ENCODE measurements at places on chromosomes 3 and 15.

- no peak for DNase-seq
Observed at GRCh38 chr3:58531956-58532355, 5.0 kb downstream of the ACOX2 start.

- DNase-seq, result no peak
Observed at GRCh38 chr3:166526881-166527280, 689.7 kb upstream of the BCHE start.

- DNase-seq, result peak; percentile 28
Observed at GRCh38 chr15:40594429-40594836, 384 bp downstream of the KNL1 start.

DNA sequence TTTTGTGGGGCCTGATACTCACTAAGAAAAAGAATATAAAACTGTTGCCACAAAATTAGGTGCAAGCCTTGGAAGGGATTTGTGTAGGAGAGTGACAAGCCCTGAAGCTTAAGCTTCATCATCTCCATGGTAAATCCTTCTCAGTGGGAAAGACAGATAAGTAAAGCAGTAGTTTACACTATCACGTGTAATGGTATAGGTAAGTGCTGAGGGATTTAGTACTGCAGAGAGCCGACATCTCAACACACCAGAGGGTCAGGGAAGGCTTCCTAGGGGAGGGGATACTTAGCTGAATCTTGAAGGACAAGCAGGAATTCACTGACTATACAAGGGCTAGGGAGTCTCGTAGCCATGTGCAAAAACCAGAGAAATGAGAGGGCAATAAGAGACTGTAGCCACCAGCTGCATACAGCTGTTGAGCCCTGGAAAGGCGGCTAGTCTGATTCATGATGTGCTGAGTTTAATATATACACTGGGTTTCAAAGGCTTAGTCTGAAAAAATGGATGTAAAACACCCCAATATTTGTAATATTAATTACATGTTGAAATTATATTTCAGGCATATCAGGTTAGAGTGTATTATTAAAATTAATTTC lies 11.1 kb downstream of the SLC24A1 start:
- no peak for DNase-seq

- no peak for DNase-seq
Observed at GRCh38 chr15:51724673-51725072, 12.8 kb downstream of the LYSMD2 start.

DNA sequence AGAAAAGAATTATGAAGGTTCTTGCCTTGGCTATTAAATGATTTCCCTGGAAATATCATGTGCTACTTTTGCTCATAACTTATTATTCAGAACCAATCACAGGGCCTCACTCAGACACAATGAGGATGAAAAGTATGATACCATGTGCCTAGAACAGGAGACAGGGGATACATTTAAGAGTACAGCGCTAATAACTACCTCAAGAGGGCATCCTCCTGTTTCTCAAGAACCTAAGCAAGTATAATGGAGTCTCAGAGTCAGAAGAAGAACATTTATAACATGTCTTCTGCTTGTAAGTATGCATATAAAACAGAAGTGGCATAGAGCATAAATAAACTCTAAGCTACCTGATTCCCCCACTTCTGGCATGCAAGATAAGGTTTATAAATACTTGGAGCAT lies 125.4 kb upstream of the MME start:
- DNase-seq, result no peak

DNA sequence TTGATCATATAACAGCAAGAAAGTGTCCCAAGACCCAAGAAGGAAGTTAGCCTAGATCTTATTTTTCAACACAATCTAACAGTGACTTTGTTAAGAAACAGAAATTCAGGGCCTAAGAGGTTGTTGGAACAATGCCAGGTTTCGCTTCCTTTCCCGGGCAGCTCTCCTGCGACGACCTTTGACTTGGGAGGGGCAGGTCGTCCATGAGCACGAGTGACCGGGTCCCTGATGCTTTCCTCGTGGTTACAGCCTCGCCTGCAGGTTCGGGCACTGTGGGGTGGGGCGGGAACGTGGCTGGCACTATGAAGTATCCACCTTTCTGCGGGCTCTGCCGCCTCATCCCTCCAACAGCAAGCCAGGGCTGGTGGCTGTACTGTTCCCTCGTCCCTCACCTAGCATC lies 90.1 kb upstream of the RGMA start:
- DNase-seq, result no peak

DNA sequence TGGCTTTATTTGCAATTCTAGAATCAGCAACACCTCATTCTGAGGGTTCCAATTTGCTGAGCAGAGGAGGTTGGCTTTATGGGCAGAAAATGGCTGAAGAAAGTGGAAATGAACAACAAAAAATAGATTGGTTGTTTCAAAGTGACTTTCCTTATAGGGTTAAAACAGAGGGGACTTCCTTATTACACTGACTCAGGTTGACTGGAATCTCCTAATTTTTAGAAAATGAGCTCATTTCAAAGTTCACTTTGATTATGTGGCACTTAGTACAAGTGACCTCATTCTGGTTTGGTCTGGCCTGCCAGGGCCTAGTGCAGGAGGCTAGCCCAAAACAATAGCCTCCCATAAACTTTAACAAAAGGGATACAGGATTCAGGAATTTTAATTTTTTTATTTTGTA lies 41.4 kb downstream of the NFKBIZ start:
- DNase-seq, result no peak

DNA sequence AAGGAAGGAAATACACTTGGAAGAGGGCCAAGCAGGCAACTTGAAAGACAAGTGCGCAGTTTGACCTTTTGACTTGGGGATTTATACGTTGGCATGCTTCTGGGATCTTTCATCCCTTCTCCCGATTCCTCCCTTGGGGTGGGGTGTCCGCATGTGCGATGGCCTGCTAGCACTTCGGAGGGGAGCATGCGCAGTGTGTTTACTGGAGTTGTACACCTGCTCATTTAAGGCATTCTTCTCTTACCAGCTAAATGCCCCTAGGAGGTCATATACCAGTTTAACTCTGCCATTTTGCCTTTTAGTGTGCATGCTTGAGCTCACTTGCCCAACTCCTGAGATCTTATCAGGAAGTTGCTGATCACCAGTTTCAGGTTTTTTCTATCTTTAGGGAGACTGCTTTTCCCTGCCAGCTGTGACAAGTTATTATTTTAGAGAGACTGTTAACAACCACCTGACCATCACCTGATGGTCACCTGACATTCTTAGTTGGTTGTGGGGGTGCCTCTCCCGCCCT lies 63.5 kb downstream of the BFSP2 start:
- DNase-seq, result no peak

GRCh38 chr3:126339466-126339865 lies 17.7 kb downstream of the KLF15 start:
- no peak for DNase-seq

DNA sequence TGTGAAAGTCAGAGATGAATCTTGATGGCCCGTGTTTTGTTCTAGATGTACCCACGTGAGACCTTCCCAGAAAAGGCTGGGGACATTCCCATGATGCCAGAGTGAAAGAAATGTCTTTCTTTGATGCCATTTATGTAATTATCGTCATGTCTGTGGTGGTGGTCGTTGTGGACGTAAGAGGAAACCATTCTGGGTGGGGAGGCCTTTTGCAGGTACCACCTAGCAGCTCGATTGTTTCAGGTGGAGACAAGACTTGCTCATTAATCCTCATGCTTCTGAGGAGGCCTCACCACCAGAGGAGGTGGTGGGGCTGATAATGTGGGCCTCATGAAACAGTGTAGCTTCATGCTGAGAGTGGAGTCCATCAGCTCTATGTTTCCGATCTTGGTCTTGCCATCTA lies 58.1 kb upstream of the USP3 start:
- DNase-seq, result no peak

- no peak for DNase-seq
Observed at GRCh38 chr15:71334434-71334833, 219.2 kb downstream of the THSD4 start.

GRCh38 chr3:79767905-79768267 lies at the start of gene ROBO1:
TSS of gene ROBO1 (minus strand) at chr3:79767998.
- DNase-seq, result no peak

GRCh38 chr15:99708563-99708962 lies 24.7 kb downstream of the LYSMD4 start:
- DNase-seq, result no peak

- DNase-seq, result no peak
Observed at GRCh38 chr3:197397838-197398237, 99.4 kb upstream of the DLG1 start.

GRCh38 chr15:74906067-74906449 lies 593 bp downstream of the FAM219B start:
- no peak for DNase-seq

DNA sequence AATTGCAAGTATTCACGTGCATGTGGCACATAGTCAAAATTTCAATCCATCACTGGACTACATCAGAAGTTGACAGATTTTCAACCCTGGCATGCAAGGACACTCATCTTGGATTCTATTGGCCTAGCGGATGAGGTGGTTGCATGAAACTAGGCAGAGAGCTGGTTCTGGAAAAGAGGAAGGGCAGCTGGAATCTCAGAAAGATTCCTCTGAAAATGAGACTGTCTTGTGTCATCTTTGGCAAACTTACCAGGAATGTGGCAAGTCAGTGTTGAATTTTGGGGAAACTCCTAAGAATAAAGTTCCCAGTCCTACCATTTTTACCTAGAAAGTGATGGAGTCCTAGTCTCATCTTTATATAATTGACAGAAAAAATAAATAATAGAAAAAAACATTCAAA lies 384.3 kb upstream of the NR2F2 start:
- DNase-seq, result no peak

DNA sequence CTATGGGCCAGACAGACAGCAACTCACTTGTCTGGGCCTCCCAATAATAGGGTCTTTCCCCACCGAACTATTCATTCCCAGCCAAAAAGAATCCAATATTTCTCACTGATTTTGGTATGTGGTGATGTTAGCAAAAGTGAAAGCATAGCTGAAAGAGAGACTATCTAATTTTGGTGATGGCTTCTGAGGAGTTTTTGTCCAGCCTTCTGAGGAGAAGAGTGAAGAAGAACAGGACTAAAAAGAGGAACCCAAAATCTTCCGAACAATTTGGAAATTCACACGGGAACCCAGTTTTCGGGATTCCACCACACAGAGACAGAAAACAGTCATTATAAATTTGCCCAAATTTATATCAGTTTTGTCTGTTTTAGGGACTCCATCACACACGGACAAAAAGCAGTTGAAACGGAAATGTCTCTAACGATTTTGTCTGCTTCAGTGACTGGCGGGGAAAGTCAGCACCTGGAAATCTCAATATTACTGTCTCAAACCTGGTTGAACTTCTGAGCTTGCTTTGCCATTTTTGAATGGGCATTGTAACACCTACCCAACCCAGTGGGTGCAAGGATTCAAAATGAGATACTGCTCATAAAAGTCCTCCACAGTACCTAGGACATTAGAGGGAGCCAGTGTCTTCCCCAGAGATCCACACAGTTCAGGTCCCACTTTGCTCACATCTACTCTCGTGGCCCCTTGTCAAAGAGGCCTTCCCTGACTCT lies 9.1 kb downstream of the CD80 start:
- DNase-seq, result no peak

DNA sequence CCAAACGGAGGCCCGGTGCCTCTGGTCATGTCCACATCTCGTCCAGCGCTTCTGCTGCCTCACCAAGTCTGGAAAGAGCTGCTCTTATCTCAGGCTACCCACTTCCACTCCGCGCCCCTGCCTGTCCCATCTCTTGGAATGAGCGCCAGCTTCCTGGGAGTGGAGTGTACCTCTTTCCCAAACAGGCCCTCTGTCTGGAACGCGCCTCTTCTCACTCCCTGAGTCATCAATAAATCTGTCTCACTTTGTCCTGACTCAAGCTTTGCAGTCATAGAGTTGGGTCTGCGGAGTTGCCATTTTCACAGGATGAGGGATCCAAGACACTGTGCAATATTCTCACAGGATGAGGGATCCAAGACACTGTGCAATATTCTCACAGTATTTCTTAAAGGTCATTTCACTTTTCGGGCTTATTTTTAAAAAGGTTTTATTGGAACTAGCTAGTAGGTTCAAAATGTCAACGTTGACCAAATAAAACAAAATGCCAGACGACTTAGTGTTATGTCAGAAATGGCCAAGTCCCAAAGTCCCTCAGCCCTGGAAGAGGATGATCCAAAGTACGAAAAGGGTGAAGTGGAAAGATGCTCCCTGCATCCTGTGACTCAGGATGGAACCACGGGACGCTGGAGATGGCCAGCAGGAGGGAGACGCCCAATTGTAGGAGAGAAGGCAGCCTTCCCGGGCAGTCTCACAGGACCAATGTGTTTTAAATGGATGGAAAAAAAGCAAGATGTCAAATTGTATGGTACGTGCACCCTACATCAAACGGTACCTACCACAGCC lies 81.1 kb downstream of the CHSY1 start:
- DNase-seq, result no peak

- DNase-seq, result no peak
Observed at GRCh38 chr3:184591789-184592188, 30.2 kb downstream of the EPHB3 start.

GRCh38 chr3:185457376-185457775 lies 41.5 kb downstream of the TMEM41A start:
- DNase-seq, result no peak

DNA sequence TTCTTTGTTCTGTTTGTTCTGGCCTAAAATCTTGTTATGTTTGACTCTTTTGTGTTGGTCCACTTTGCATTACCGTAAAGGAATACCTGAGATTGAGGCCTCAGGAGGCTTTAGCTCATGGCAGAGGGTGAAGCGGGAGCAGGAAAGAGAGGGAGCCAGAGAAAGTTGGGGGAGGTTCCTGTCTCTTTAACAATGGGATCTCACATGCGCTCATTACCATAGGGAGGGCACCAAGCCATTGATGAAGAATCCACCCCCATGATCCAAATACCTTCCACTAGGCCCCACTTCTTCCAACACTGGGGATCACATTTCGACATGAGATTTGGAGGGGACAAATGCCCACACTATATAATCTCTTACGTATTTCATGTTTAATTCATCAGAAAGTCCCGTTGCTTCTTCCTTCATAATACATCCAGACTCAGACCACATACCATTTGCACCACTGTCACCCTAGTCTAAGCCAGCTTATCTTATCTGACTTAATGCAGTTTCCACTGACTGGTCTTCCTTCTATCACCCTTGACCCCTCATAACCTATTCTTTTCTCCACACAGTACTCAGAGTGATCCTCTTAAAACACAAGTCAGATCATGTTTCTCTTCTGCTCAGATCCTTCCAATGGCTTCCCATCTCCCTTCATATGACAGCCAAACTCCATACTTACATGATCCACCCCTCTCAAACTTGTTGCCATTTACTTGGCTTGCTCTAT lies 13.5 kb downstream of the KBTBD8 start:
- DNase-seq, result no peak

DNA sequence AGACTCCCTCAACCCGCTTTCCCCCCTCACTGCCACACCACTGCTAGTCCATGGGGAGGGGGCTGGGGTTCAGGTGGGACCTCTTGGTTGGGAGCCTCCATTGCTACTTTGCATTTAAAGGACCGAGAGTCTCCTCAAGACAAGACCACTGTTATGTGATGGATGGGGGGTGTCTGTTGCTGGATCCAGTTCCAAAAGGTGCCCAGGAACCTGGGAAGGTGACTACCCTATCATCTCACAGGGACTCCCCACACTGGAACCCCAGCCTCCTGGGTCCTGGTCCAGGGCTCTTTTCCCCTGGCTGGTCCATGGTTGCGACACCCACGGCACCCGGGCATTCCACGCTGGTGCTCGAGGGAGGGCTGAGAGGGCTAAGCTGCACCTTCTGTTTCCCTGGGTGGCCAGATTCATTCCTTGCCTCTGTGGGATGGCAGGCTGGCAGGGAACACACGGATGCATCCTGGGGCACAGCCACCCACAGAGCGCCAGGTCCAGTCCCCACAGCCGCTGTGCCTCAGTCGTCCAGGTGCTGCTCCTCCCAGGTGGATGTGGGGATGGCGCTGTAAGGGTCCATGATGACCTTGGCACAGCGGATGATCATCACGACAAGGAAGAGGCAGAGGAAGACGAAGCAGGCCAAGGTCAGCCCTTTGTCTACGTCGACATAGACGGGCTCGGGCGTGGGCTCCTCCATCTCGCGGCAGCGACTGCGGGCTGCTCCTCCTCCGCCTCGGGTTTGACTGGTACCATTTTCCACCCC lies 48.6 kb downstream of the FAH start:
- DNase-seq, result no peak

Measured in NCI-H1092 (cell line).